Natural killer cell (primary cell): ENCODE measurements at places on chromosomes 11 and 22.

DNA sequence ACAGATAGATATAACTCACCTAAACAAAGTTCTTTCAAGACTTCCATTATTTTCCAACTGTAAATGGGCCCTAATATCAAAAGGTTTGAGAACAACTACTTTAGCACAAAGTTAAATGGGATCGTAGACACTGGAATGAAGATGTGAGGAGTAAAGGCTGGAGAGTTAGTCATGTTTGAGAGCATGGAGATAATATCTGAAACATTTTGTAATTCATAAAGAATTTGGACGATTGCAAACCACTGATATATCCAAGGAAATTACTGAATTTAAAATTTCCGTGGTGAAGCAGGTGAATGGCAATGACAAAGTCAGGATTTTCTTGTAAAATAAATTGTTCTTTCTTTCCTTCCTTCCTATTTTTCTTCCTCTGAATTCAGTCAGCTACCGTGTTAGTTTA, 564.9 kb downstream of the CNTN5 start:
- no peak for DNase-seq

DNA sequence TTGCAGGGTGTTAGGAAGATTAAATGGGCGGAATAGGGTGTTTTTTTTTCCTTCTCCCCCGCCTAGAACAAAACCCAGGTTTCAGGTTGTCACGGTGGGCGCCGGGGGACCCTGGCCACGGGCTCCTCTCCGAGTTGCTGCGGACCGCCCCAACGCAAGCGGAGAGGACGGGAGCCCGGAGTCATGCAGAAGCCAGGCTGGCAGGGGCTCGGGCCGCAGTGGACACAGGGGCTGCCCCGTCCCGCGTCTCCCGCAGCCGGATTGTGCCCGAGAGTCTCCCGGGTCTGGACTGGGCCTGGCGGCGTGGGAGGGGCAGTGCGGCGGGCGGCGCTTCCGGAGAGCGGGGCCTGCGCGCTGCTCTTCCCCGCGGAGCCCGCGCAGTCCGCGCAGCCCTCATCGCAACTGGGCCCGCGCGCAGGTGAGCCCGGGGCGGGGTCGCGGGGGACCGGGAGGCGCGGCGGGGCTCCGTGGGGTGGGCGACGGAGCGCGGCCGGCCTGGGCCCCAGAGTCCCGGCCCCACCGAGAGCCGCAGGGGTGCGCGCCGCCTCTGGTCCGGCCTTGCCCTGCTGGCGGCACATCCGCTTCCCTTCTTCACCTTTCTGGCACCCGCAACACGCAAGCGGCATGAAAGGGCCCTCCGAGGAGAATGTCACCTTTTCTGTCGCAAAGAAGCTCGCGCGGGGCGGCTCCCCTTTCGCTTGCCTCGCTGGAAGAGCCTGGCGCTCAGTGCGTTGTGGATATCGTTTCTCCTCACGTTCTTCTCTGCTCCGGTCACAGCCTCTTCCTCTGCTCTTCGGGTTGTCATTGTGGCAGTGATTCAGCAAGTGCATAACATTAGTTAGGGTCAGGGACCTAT, at the start of gene TIRAP:
TSS of gene TIRAP (plus strand) at position 358 of the 856 bp plus-strand sequence. CDS start 7,802 bp downstream, outside the sequence.
- peak; percentile 53 for DNase-seq

- no peak for DNase-seq
These were observed 40.7 kb downstream of the JHY start for GRCh38 chr11:122923302-122923701.

DNA sequence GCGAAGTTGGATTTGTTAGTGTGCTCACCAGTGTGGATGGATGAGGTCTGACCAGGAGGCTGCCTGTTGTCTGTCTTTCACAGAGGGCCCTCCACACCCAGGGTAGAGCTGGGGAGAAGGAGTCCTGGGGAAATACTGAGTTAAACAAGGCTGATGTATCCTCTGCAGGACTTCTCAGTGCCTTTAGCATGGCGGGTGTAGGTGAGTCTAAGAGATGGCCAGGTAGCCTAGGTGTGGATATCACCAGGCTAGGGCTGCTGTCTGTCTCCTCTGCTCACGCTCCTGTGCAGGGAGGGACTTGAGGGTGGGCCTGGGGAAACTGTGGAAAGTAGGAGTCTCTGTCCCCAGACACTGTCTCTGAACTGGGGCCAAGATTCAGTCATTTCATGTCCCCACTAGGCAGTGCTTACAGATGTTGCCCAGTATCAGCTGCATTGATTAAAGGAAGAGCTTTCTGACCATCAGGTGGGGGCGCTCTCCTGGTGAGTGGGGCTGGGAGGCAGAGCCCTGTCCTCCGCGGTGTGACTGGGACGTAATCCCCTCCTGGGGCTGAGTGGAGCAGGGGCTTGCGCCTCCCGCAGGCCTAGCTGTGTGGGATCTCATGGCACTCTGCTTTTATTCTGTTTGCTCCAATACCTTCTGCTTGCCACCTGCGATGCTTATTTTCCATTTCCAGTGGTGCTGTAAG, 35.5 kb upstream of the CCDC188 start:
- no peak for DNase-seq

- DNase-seq = no peak
These were observed 23.7 kb downstream of the RSPH14 start for GRCh38 chr22:23117891-23118646.

- no peak for DNase-seq
These were observed 6.5 kb upstream of the CERK start for GRCh38 chr22:46744581-46744980.

DNA sequence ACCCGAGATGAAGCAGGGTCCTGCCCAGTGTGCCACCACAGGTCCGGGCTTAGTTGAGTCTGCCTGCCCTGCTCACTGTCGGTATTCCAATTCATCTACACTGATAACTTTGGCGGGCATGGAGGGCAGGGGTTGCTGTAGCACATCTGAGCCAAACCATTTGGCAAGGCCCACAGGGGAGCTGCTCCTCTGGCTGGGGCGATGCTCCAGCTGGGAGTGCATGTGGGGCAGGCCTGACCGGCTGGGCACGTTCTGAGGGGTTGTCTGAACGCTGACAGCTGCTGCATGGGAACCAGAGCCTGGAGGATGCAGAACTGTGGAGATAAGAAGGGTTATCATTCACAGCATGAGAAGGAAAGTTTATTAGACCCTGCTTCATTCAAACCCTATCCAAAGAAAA, 40.4 kb downstream of the DRG1 start:
- no peak for DNase-seq

DNA sequence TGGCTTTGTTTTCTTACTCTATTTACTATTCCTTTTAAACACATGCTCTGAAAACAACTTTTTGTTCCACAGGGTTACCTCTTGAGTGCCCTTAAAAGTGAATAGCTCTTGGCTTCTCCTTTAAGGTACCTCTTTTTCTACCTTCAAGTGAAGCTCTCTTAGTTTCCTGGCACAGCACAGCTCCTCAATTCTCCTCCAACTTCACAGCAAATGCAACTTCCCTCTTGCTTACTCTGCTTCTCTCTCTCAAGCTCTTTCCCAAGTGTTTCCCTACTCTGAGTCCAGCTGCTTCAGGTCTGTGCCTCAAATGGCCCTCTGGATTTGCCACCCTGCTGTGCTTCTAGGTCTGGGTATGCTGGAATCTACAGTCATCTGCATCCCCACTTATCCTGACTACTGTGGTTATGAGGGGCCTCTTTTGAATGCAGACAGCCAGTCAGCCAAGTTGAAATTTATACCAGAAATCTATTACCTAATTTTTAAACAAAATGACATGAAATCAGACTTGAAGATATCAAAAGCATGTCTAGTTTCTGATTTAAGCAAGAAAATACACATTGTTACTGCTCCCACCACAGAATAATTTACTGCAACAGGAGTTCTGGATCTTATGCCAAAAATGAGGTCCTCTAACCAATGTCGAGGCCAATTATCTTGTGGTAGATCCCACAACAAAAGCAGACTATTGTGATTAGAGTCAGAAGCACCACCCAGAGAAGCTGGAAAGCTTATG, 371.1 kb downstream of the SOX6 start:
- no peak for DNase-seq

DNA sequence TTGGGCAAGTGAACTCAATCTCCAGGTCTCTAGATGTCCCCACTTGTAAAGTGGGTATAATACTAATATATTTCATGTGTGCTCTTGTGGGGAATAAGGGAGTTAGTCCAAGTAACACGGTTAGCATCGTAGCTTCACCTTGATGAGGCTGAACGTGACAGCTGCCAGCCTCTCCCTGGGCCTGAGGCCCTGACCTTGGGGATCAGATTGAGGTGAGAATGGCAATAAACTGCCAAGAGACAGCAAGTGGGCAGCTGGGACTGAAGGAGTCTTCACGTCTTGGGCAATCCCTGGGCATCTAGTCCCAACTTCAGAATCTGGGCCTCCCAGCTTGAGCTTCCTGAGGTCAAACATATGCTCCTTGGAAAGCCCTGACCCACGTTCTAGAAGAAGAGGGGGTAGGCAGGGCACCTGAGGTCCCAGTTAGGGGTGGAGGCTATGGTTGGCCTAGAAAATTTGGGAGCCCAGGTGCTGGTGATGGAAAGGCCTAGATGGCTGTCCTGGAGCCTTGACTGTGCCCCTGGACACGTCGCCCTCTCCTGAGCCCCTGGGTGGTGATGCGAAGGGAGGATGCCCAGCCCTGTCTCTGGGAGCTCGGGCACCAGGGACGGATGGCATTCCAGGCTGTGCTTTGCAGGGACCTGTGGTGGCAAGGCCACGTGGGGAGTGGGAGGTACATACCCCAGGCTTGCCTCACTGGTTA, 23.4 kb downstream of the ADAMTS15 start:
- no peak for DNase-seq

GRCh38 chr11:12243486-12243885, 133.1 kb downstream of the MICAL2 start:
- no peak for DNase-seq

DNA sequence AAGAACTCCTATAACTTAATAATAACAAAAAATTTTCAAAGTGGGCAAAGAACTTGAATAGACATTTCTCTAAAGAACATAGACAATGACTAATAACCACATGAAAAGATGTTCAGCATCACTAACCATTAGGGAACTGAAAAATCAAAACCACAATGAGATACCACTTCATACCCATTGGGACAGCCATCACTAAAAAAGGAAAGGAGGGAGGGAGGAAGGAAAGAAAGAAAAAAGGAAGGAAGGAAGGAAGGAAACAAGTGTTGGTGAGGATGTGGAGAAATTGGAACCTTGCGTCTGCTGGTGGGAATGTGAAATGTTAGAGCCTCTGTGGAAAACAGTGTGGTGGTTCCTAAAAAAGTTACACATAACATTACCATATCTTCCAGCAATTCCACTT, 55.8 kb downstream of the MS4A13 start:
- no peak for DNase-seq

- DNase-seq = no peak
These were observed 802.8 kb downstream of the BRD1 start for GRCh38 chr22:49024775-49025440.

GRCh38 chr22:30885001-30885366, 83.6 kb downstream of the MORC2 start:
- DNase-seq = no peak

DNA sequence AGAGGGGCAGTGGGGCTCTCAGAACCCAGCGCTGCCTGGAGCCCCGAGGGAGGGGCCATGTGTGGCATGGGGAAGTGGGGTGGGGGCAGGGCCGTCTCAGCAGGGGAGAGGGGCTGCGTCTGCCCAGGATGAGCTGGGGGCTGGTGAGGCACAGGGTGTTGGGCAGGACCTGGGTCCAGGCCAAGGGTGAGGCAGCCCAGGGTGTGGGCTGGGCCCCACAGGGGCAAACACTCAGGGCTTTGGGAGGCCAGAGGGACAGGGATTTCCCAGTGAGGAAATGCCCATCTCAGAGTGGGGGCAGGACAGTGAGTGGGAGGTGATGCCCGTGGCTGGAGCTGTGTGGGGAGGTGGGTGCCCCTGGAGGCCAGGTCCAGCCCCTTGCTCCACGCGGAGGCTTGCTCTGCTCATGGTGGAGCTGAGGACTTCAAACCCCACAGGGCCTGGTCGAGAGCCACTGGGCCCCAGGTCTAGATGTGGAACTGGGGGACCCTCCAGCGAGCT, 5.4 kb downstream of the PLXNB2 start:
- no peak for DNase-seq

- DNase-seq = no peak
These were observed 26.8 kb upstream of the ME3 start for GRCh38 chr11:86699040-86699791.

- DNase-seq = peak; percentile 49
These were observed 12.3 kb upstream of the ASRGL1 start for GRCh38 chr11:62324731-62325556.

DNA sequence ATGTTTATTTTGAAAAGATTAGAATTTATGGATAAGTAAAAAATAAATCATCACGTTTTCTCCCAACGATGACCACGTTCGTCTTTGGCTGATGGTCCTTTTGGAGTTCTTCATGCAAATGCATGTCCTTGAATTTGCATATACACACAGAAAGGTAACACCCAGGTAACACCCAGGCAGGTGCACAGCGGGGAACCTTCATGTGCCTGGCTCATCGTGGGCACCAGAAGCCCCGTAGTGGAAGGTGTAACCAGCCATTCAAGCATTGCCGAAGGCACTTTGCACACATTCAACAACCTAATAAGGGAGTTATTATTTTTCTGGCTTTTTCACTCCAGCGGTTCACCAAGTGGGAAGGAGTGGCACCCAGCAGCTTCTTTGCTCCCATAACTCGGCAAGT, 404.6 kb downstream of the TBC1D22A start:
- no peak for DNase-seq
